Neural progenitor cell (in vitro differentiated cells): ENCODE measurements at places on chromosomes 13 and 19.
A peak's percentile ranks its signal among the peaks of the same experiment; 100 is the strongest.

DNA sequence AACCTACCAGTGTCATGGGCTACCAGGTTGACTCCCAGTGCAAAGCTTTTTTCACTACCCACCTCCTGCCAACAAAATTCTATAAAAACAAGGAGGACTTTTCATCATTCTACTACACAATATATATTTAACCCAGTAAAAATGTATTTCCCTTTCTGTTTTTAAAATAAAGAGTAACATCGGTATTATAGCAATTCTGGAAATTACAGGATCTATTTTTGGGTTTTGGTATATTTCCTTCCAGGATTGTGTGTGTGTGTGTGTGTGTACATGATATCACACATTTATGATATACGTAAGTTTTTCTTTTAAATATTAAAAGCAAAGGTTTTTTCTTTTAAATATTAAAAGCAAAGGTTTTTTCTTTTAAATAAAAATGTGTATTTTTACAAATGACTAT lies 6.0 kb upstream of the UBL3 start:
- DNase-seq = no peak

DNA sequence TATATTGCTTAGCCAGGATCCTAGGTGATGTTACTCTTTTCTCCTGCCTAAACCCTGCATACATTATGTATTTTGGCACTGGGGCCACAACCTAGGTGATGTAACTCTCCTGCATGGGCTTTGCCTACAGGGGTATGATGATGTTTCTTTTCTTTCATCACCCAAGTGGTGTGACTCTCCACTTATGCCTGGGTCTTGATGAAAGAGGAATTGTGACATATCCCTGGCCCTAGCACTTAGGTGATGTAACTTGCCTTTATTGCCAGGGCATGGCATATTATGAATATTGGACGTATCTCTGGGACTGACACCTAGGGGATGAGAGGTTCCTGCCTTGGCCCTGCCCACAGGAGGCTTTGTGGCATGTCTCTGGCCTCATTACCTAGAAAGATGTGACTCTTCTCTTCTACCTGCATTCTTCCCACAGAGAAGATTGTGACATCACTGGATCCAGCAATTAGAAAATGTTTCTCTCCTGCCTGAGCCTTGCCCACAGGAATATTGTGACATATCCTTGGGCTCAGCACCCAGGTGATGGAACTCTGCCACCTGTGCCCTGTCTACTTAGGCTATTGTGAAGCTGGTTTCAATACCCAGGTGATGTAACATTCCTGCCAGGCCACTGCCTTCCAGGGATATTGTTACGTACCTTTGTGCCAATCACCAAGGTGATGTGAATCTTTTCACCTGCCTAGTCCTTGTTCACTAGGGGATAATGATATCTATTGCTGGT lies 27.3 kb upstream of the ZNF254 start:
- no peak for DNase-seq

GRCh38 chr19:53813996-53814395 lies 10.1 kb downstream of the NLRP12 start:
- no peak for DNase-seq

GRCh38 chr19:34104096-34104495 lies 68.2 kb upstream of the LSM14A start:
- no peak for DNase-seq

DNA sequence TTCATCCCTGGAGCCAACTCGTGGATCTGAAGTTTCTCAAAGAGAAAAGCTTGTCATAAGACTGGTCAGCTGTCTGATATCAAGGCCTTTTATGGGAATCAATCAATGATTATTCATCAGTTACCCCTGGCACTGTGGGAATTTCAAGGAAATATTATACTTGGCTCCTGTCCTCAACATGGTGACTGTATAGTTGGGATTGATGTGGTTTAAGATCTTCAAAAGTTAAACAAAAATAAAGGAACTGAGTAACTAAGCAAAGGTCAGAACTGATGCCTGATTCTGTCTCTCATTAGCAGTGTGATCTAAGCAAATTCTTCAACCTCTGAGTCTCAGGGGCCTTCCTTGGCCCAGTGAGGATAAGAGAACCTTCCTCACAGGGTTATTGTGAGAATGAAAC lies 22.2 kb upstream of the SERPINE3 start:
- no peak for DNase-seq

- no peak for DNase-seq
These were observed 2823.7 kb upstream of the PCDH20 start for GRCh38 chr13:64239372-64239771.

- peak; percentile 52 for DNase-seq
These were observed 5.1 kb downstream of the CD37 start for GRCh38 chr19:49340069-49340864.

DNA sequence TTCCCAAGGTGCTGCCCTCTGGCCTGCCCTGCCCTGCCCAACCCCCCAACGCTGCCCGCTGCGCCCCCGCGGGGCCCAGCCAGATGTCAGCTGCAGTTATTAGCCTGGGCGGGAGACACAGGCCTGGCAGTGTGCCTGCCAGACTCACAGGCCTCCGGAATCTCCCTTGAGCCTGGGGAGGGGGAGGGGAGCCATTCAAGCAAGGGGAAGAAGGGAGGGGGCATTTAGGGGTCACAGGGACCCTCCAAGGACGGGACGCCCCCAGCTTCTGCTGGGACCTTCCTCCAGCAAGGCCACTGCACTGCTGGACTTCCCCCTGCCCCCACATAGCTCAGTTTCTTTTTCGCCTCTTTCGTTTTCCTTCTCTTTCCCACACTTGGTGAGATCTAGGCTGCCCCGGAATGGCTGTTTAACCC lies 2.6 kb upstream of the JUNB start:
- peak; percentile 70 for DNase-seq

DNA sequence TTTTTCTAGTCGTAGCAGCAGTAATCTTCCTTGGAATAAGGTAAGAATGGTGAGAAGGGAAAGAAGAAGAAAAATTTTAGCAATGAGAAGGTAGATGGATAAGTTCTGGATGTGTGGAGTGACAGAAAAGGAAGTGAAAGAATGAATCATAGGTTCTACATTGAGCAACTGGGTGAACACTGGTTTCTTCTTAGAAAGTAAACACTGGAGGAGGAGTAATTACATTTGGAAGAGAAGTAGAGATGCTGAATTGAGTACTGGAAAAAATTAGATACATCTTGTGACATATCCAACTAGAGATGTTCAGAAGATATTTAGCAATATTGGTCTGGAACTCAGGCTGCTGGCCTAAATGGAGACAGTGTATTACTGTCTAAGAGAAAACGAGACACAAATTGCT lies 148.5 kb downstream of the GPC5 start:
- DNase-seq = no peak

GRCh38 chr13:66446413-66446812 lies 783.7 kb downstream of the PCDH9 start:
- DNase-seq = no peak

DNA sequence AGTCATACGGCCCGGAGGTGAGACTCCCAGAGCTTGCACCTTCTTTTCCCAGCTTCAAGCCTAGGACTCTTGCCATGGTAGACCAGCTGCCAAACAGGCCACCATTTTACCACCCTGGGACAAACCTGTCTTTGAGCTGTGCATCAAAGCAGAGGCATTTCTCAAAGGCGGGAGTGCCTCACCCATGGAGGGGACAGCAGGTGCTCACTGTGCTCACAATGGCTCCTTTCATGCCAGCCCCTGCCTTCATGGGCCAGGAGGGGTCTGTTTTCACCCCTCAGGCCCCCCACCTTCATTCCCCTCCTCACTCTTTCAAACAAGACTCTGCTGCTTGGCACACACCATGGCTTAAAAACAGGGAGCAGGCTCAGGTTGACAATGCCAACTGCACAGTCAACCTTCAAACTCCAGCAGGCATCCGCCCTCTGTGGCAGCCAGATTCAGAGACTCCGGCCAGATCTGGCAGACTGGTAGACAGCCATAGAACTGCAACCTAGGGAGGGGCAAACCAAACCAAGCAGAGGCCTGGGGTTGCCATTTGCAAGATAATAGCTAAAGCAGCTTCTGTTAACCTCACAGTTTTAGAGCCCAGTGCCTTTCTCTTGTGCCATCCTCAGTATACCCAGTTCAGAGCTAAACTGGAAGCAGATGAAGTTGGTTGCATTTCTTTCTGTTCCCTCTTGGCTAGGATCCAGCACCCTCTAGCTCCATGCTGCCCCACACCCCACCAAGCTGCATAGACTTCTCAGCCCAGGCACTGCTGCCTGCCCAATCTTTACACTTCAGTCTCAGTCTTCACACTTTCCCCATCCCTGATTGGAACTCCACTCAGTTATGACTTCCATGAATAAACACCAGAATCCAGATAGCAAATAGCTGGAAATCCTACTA lies 93.9 kb upstream of the SPATA13 start:
- DNase-seq = no peak

GRCh38 chr19:15173746-15174404 lies 26.9 kb downstream of the NOTCH3 start:
- DNase-seq = no peak

GRCh38 chr13:42574435-42575311 lies 721 bp downstream of the TNFSF11 start:
- DNase-seq = peak; percentile 18

GRCh38 chr19:7739211-7739755 lies 7.4 kb upstream of the CLEC4G start:
- no peak for DNase-seq

DNA sequence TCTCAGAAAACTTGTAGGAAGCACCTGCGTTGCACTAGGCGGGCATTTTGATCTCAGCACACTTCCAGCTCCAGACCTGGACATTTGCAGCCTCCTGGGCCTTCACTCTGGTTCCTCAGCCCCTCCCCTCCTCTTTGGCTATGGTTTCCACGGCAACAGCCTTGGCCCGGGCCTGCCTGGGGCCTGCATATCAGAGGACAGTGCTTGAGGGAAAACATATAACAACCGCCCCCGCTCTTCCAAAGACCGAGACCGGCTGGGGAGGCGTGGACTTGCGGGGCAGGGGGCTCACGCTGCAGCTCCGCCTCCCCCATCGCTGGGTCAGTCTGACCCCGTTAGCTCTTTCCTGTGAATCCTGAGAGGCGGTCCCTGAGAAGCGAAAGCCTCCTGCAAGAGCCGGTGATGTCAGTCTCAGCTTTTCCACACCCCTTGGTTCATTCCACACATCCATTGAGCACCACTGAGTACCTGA lies 125.7 kb upstream of the PEG3 start:
- no peak for DNase-seq

DNA sequence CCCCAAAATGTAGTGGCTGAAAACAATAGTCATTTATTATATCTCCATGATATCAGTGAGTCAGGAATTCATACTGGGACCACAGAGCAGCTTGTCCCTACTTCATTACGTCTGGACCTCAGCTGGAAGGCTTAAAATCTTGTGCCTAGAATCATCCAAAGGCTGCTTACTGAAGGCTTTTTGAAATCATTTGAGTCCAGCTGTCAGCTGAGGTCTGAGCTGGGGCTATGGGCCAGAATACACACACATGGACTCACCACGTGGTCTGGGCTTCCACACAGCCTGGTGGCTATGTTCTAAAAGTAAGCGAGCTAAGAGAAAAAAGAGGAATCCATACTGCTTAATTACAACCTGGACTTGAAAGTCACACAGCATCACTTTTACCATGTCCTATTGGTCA lies 209.2 kb downstream of the KCTD12 start:
- DNase-seq = no peak
